Dorsolateral prefrontal cortex (tissue), 122 donors: ENCODE measurements at places on chromosomes 11 and 22. TPM values are rescaled to one million over a fixed set of nuclear protein-coding genes. Genes with fewer than 3 reads are reported as not detected.

The P2RY2 gene
- total RNA-seq, result 1.2 TPM

The RFPL2 gene
- 13.0 TPM for total RNA-seq

The NDUFC2 gene
- 175 TPM for total RNA-seq

The TMPRSS13 gene
- total RNA-seq, result not detected

The C22orf31 gene
- total RNA-seq, result not detected

The A4GALT gene
- 12.1 TPM for total RNA-seq

The OR52N4 gene
- total RNA-seq, result not detected

The OR52A1 gene
- total RNA-seq, result not detected

The DUSP8 gene
- 45.4 TPM for total RNA-seq

The OR10A3 gene
- total RNA-seq, result not detected

The E2F8 gene
- not detected for total RNA-seq

The SRRD gene
- 23.6 TPM for total RNA-seq

The OR10G4 gene
- total RNA-seq, result not detected
